ENCODE measurements at places on chromosomes 16 and 17.

DNA sequence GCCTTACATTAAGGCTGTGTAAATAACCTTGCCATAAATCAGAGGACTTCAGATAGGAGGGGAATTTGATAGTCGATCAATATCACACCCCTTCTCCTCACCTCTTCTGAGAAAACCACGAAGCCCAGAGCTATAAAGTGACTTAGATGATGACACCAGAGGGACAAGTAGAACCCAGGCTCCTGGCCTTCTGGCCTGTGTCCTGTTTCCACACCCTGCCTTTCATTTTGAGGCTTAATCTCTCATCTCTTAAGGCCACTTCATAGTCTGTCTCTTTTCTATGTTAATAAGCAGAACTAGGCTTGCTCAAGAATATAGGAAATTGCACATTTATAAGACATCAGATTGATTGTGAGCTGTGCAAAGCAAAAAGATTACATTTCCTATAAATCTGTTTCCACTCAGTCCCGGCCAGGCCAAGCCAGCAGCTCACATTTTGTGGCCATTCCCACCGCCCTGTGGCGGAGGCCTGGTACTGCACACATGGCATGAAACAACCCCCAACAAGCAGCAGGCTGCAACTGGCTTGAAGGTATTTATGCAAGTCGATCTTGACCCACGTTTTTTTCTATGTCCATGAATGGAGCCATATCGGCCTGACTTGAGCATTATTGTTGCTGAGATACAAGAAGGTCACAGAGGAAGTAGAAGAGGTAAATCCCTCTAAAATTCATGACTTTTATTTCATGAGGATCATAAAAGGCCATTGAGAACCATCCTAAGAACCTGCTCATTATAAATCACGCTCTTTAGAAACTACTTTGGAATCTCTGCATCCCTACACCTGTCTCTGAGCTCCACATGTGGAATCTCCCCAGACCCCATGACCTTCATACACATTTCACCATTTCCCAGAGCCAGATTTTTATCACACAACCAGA lies 93.7 kb downstream of the PMP22 start:
- DNase-seq = no peak

GRCh38 chr16:79554912-79555311 lies 45.6 kb downstream of the MAF start:
- DNase-seq = no peak

GRCh38 chr17:27458524-27458908 lies 2.3 kb downstream of the KSR1 start:
- no peak for DNase-seq

DNA sequence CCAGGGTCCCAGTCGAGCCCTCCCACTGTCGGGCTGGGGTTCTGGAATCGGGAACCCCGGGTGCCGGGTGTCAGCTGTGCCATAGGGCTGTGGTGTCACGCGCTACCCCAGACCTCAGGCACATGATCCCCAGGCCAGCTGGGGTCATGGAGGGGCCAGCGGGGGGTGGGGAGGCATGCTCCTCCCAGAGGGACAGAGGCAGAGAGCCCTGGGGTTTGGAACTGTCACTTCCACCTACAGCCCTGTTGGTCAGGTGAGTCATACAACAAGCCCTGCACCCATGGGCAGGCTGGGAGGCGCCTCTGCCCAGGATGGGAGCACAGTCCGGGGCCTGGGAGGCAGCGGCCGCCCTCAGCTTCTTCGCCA lies 63.0 kb downstream of the BAIAP2 start:
- DNase-seq = no peak

- no peak for DNase-seq
Observed at GRCh38 chr16:88553739-88554138, 16.5 kb upstream of the ZC3H18 start.

GRCh38 chr17:74088285-74088933 lies 115.1 kb upstream of the RPL38 start:
- no peak for DNase-seq

- no peak for DNase-seq
Observed at GRCh38 chr16:85539084-85539483, 74.0 kb upstream of the GSE1 start.

- DNase-seq = no peak
Observed at GRCh38 chr17:78170692-78171590, 2.6 kb downstream of the SYNGR2 start.

GRCh38 chr16:81765111-81765919 lies 13.8 kb upstream of the PLCG2 start:
- no peak for DNase-seq

DNA sequence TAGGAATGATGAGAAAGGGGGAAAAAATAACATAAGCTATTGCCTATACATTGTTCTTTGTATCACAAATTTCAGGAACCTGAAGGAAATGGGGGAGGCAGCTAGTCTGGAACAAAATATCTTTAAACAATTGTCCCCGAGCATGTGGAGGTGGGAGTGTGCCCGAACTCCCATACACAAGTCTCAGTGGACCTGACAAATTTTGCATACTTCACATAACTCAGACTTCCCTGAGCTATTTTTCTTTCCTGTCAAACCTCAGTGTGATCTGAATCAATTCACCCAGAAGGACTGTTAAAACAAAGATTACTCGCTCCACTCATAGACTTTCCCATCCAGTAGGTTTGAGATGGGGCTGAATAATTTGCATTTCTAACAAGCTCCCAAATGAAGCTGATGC lies 1.6 kb upstream of the XPO6 start:
- DNase-seq = no peak

- no peak for DNase-seq
Observed at GRCh38 chr17:15744885-15745284, 12.8 kb downstream of the TBC1D26 start.

DNA sequence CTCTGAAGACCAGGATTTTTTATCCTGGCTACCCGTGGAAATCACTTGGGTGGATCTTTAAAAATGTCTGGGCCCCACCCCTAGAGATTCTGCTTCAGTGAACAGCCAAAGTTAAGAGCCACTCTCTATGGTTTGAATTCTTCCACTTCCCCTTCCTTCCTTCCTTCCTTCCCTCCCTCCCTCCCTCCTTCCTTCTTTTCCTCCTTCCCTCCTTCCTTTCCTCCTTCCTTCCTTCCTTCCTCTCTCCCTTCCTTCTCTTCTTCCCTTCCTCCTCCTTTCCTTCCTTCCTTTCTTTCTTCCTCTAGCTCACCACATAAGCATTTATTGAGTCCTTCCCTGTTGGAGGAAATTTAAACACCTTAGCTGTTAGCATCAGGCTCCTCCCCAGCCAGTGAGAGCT lies 203.6 kb downstream of the KATNIP start:
- DNase-seq = no peak

- DNase-seq = no peak
Observed at GRCh38 chr17:17514361-17514992, 18.3 kb upstream of the RASD1 start.

DNA sequence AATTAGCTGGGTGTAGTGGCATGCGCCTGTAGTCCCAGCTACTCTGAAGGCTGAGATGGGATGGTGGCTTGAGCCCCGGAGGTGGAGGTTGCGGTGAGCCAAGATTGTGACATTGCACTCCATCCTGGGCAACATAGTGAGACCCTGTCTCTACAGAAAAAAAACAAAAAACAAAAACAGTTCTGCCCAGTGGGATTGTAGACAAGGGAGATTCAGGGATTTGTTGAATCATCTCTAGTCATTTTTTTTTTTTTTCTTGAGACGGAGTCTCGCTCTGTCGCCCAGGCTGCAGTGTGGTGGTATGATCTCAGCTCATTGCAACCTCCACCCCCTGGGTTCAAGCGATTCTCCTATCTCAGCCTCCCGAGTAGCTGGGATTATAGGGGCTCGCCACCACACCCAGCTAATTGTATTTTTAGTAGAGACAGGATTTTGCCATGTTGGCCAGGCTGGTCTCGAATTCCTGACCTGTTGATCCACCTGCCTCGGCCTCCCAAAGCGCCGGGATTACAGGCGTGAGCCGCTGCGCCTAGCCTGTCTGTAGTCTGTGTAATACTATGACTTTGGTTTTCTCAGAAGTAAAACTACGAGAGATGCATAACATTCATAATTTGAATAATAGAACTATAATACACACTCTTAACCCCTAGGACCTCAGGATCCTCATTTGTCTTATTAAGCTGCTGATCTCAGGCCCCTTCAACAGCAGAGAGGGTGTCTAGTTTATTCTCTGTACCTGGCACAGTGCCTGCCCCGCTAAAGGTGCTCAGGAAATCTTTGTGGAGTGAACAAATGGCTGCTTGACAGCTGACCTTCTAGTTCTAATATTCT lies 1.4 kb downstream of the TEN1 start:
- DNase-seq = no peak
